Cortex of kidney (tissue), 1 donor: ENCODE measurements at places on chromosomes 1 and 21.

GRCh38 chr1:216389774-216390173 is 33.5 kb downstream of the USH2A start:
- DNase-seq = no peak

DNA sequence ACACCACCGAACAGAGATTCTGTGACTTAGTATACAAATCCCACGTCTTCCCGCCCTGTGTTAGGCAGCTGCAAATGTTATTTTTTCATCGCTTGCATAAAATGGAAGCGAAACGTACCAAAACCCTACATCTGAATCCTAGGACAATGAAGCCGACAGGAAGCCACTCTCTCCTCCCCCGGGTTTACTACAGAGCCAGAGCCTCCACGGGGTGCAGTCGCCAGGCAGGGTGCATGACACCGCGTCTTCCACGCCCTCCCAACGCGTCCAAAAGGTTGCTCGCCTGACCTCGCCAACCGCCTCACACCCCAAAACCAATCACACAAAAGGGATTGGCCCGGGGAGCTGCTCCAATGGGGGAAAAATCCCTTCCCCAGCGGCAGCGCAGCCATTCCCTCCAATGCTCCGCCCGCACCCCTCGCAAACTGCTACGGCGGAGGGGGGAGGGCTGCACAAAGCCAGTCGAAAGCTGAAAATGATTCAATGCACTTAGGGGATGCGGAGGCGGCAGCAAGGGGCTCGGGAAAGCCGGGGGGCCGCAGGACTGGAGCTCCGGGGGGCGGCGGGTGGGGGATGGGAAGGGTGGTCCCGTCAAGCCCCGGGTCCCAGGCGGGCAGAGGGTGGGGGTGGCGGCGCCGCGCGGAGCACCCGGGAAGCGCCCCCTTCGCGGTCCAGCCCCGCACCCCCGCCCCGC is 701 bp downstream of the CEP170 start:
- no peak for DNase-seq

GRCh38 chr1:157279138-157279801 is 141.1 kb upstream of the ETV3 start:
- DNase-seq = no peak

GRCh38 chr1:39333296-39333695 is 128.8 kb downstream of the MACF1 start:
- no peak for DNase-seq

DNA sequence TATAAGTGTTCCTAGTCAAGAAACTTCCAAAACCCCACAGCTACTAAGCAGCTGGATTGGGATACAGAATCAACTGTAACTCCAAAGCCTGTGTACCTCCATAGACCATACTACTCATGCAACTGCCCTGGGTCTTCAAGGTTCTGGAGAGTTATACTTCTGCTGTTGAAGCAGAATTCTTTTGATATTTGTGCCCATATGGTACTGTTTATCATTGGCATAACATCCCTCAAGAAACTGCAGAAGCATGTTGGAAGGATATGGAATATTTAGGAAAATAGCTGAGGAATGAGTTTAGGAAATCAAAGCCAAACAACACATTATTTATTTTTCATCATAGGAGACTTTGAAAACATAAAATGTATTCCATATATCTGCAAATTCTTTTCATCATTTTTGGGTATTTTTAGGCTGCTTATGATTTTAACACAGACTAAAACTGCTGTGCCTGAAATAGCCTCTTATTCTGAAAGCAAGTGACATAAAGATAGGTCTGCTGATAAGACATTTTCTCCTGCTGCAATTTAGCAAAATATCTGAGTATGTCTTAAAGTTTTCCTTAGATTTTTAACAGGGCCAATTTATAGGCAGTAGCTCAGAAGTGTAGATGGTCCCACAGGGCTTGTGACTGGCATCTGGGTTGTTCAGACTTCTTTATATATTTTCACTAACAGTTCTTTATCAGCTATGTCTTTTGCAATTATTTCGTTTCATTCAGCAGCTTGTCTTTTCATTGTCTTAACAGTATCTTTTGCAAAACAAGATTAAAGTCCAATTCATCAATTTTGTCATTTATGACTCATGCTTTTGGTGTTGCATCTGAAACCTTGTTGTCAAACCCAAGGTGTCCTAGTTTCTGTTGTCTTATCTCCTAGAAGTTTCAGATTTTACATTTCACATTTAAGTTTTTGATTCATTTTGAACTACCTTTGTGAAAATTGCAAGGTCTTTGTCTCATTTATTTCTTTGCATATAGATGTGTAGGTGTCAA is 41.1 kb upstream of the ZNF124 start:
- no peak for DNase-seq
